ENCODE measurements at places on chromosomes 1 and 21.
A peak's percentile ranks its signal among the peaks of the same experiment; 100 is the strongest.

DNA sequence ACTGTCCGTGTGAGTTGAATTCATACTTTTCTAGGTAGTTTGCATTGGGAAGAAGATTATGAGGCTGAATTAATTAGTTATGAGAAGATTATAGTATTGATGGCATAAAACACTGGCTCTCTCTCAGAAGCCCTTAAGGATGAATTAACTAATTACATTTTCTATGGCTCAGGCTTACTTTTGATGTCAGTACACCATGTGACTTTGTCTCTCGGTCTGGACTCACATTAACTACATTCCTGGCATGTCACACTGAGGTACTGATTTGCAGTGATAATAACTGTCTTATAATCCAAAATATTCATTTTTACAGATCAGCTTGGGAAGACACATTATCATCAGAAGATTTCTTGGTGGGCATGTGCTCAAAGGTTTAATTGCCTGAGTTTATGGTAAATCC, 362.2 kb downstream of the ZP4 start:
- DNase-seq = no peak

- no peak for DNase-seq
Observed at GRCh38 chr1:185208626-185209180, 51.7 kb downstream of the SWT1 start.

- no peak for DNase-seq
Observed at GRCh38 chr1:151311589-151312331, 15.5 kb downstream of the PI4KB start.

GRCh38 chr1:201191653-201192260, 1.1 kb downstream of the IGFN1 start:
- no peak for DNase-seq

- DNase-seq = no peak
Observed at GRCh38 chr21:42209801-42210479, 9.0 kb upstream of the ABCG1 start.

DNA sequence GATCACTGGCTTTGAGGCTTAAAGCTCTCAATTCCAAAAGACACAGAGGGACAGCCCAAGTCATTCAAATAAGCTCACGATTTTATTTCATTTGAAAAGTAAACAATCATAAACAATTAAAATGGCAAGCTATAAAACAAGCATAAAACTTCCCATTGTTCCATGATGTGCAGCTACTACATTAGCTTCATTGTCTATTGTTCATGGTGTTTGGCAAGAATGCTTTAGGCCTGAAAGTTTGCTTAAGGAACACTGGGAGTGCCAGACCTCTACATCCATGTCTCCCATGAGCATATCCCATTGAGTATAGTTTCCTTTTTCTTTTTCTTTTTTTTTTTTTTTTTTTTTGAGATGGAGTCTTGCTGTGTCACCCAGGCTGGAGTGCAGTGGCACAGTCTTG, 286.1 kb upstream of the ESRRG start:
- DNase-seq = no peak

DNA sequence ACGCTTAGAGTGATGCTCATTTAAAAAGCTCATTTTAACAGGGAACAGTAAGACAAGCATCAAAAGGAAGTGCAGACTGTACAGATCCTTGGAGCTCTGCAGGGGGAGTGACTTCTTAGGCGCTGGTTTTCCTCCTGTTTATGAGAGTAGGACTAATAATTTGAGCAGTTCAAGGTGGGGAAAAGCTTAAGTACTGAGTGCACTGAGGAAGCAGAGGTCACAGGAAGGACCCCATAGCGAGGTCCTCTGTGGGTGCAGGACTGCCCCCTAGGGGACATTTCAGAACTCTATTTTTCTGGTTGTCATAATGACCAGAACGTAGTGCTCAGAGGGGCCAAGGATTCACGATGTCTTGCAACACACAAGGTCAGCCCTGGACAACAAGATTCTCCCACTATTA, 112.1 kb downstream of the HLCS start:
- DNase-seq = peak; percentile 8

GRCh38 chr21:35414507-35415139, 365.5 kb upstream of the RUNX1 start:
- DNase-seq = no peak

GRCh38 chr21:44637018-44637850, at the start of gene KRTAP10-10:
KRTAP10-10 (plus strand) TSS chr21:44637356; CDS start chr21:44637418, 62 bp downstream.
- no peak for DNase-seq

GRCh38 chr1:114660238-114660637, 9.6 kb downstream of the DENND2C start:
- no peak for DNase-seq

DNA sequence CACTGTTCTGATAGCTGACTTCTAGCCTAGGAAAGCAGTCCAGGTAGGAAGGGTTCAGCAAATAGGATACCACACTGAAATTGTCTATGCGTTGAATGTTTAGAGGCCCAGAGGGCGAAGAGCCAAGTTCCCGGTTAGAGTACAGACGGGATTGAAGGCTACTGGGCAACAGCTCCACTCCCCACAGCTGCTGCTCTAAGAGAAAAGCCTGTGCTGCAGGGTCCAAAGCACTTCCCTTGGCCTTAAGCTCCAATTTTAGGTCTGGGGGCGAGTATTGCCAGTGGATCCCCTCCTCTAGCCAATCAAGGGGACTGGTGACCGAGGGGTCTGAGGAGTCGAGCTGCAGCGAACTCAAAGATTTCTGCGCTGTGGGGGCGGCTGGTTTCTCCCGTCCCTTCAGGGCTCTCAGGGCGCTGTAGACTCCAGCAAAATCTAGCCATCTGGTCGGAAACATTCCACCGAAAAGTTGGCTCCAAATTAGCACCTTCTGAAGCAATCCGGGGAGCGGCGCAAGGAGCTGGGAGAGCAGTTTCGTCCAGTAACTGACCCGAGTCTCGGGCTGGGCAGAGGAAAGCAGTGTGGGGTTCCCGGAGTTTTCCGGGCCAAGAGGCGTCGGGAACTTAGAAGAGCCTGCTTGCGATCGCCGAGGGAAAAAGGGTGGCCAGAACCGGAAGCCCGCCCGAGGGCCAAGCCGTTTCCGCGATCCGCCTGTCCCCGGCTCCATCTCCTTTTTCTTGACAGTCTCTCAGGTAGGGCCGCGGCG, 748 bp downstream of the PPP1R15B start:
- no peak for DNase-seq

DNA sequence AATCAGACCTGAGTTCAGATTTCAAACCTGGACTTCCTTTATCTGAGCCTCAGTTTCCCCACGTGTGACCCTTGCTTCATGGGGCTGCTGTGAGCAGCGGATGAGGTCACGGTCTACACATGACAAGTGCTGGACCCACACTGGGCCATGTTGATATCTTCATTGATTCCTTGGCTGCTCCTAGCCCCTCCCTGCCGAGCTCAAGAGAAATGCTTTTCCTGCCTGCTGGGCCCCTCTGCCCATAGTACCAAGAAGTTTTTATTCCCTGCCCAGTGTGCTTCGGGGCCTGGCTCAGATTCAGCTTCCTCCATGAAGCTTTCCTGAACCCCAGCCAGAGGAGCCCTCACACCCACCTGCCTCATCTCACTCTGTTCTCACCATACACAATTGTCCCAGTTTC, 181.6 kb downstream of the PTPRU start:
- DNase-seq = no peak

- no peak for DNase-seq
Observed at GRCh38 chr1:167136191-167136614, 42.3 kb downstream of the STYXL2 start.

GRCh38 chr1:119293797-119294196, 74.8 kb upstream of the HAO2 start:
- no peak for DNase-seq

GRCh38 chr1:160205242-160206035, at the start of gene PEA15:
PEA15 (plus strand) TSS chr1:160205384; CDS start chr1:160211545, 6,161 bp downstream.
- no peak for DNase-seq

DNA sequence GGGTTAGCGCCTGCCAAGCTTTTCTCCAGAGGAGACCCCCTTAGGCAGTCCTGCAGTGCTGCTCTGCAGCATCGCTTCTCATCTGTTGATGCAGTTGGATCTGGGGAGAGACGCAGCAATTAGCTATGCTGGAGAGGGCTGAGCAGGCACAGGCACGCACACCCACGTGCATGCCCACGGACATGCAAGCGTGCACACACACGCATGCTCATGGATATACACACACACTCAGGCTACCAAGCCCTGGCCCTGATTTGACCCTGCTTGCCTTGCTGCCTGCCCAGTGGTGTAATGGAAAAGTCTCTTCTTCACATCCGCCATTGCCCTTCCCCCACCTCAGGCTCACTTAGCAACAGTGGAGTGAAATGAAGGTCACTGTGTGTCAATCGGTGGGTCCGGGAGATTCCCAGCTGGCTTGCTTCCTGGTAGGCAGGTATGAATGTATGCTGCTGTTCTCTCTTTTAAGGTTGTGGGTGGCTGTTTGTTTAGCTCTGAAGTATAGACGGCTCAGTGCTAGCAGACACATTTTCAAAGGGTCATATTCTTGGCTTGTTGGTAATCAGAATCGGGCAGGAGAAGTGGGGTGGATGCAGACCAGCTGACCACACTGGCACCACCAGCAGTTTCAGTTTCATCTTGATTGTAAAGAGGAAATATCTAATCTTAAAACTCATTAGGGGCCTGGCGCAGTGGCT, 9.5 kb downstream of the ATP1B1 start:
- DNase-seq = no peak

DNA sequence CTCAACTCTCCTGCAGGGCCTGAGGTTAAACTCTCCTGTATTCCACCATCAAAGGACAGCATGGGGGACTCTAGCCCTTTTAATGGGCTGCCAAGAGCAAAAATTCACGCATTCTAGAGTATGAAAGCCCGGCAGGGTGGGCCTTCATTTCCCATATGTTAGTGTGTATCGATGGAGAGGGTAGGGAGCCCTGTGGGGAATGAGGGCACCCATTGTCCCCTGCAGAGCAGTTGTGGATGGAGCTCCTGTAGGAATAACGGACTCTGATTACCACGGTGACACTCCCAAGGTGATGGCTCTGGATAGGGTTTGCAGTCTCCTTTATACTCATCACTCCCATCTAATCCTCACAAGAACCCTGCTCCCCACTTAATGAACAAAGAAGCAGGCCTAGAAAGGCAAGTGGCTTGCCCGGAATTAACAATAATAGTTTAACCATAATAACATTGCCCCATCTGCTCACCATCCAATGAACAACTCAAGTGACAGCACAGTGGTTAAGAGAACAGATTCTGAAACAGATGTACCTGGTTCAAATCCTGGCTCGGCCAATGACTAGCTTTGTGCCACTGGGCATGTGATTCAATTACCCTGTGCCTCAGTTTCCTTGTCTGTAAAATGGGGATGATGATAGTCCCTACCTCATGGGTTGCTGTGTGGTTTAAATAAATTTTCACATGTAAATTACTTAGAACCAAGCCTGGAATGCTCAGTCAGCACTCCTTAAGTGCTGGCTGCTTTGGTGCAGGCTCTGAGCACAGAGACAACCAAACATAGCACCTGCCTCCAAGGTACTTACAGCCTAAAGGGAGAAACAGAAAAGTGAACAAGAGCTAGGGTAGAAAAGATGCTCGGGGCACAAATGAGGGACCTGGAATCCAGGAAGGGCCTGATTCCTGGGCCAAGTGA, 29.0 kb downstream of the HIVEP3 start:
- DNase-seq = no peak

- DNase-seq = no peak
Observed at GRCh38 chr1:199855580-199855979, 171.9 kb upstream of the NR5A2 start.
